Brain pericyte (primary cell): ENCODE measurements at places on chromosomes 6 and 20.

DNA sequence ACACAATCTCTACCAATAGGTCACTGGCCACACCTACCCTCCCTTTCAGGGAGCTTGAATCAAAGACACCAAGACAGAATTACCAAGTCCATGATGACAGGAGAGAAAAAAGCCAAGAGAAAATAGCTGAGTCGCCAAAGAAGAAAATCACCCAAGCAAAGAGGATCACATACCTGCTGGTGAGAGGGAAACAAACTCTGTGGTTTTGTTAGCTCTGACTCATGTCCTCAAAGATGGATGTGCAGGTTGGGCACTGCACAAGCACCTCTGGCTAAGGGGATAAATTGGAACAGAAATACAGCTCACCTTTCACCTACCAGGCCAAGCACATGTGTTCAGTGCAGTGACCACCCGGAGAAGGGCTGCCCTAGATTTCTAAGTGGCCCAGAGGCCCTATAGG is 114.8 kb downstream of the TFAP2A start:
- DNase-seq: no peak

DNA sequence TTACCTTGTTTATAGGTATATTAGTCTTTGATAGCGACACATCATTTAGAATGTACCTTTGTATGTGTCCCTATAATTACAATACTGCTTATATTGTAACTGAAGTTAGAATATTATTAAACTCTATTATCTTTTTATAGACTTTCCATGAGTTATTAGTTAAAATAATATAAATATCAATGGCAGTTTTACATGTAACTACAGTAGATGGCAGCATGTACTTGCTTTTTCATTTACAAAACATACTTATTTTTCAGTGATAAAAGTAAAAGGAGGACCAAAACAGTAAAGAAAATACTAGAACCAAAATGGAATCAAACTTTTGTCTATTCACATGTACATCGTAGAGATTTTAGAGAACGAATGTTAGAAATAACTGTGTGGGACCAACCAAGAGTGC is 364.3 kb downstream of the RIMS1 start:
- no peak for DNase-seq

- no peak for DNase-seq
Measured at GRCh38 chr6:151109869-151110575, 129.7 kb upstream of the AKAP12 start.

- DNase-seq: no peak
Measured at GRCh38 chr20:62914970-62915457, 11.3 kb downstream of the DIDO1 start.

- DNase-seq: no peak
Measured at GRCh38 chr20:38342713-38343310, 3.5 kb upstream of the LBP start.
